AG10803 (cell line): ENCODE measurements at places on chromosomes 4 and X.

DNA sequence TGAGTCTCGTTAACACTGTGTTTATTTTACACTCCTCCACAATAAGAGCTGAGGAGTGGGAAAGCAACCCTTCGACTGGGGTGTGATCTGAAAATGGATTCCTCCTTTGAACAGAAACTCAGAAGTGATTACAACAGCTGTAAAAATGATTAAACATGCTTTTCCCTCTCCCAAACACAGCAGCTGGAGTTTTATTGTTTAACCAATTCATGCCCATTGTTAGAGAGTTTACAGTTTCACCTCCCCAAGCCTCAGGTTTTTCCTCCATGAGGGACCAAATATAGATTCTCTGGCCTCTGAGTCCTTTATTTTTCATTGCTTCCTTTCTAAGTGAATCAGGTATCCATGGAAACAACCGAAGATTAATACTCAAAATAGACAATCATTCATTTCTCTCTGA is 263.0 kb upstream of the TAPT1 start:
- no peak for DNase-seq

DNA sequence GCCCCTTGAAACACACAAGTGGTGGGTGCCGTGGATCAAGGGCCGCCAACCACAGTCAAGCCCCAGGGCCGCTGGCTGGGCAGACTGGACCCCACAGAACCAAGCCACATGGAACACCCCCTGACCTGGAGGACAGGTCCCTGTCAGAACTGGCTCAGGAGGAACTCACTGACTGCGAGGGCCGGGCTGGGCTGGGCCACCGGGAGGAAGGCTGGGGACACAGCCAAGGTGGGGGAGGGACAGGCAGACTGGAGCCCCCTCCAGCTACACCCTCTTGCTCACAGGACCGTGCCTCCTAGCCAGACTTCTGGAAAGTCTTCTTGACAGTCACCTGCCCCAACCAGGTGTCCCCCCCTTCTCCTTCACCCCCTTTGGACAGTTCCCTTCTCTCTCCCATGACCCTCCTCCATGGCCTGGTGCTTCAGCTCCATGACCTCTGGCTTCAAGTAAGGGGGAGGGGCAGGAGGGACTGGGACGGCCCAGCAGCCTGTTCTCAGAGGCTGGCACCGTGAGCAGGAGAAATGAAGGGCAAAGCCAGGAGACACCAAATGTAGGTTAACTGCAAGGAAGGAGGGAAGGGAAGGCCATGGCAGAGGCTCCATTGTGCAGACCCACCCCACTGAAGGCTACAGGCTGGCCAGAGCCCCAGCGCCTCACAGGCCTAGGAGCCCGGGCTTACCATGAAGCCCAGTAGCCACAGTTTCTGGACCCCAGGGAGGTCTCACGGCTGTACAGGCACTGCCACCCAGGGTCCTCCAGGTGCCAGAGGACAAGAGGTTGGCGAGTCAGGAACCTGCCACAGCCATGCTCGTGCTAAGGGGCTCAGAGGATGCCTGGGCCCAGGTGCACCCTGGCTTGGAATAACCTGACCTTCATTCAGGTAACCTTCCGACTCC is 22.6 kb upstream of the DUSP9 start:
- no peak for DNase-seq

DNA sequence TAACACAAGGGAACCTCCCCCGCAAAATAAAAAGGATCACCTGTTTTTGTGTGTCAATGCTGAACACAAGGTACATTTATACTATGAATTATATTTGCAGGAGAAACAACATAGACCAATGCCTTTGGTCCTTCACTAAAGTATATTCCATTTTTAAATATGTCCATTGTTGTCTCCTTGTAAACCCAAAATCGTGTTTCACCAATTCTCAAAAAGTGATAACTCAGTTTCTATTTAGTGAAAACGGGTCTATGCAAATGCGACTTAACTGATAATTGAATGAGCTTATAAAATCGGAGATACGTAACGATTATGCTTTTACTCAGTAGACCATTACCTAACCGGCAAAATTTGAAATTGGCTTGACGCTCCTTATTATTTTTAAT is 2.1 kb downstream of the BRWD3 start:
- DNase-seq = no peak

GRCh38 chr4:19304028-19304427 is 947.7 kb upstream of the SLIT2 start:
- DNase-seq = no peak

DNA sequence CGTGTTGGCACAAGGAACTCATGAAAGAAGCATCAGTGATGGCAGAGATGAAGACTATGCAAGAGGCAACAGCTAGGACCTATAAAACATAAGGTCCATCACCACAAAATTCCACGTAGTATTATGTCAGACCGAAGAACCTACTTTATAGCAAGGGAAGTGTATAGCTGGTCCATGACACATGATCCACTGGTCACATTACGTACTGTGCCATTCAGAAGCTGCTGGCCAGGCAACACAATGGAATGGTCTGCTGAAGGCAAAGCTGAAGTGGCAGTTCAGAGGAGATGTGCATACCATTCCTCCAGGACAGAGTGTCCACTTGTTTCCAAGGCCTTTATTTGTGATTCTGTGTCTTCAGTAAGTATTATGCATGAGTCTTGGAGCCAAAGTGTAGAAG is 215.5 kb upstream of the UGT8 start:
- no peak for DNase-seq

DNA sequence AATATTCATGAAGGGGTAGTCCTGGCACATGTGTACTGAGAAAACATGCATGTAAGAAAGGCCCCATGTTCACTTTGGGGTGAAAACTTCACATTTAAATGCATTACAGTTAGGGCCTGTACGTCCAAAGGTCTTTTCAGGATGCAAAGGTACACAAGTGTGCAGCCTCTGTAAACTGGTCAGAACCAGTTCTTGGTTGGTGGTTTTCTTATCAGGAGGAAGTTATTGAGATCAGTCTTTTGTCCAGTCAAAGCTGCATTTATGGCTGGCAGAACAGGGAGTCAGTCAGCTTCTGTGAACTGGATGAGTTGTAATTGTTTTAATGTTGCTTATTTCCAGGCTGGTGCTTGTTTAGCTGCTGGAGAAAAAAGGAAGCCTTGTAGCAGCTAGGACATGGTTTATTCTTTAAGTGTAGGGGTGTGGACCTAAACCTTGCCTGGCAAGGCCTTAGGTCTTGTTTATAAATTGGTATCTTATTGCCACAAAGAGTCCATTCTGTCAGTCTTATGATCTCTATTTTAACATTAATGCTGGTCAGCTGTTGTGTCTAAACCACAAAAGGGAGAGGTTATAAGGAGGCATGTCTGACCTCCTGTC is 1906.6 kb upstream of the TENM3 start:
- DNase-seq = no peak

- DNase-seq = no peak
Measured at GRCh38 chrX:134443020-134443419, 16.9 kb upstream of the HPRT1 start.

DNA sequence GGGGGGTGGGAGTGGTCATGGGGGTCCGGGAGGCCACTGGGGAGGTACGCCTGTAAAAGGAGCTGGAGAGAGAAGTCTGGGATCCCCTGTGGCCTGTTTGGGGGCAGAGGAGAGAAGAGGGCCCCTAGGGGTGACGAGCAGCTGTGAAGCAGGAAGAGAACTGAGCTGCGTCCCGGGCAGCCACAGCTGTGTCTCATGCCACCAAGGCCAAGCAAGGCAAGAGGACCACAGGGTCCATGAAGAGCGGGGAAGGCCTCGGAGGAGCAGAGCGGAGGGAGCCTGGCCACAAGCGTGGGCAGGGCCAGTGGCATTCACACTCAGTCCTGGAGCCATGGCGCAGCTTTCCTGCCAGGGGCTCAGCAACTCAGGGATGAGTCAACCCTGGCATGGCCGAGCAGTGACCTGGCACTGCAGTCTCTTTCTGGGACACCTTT is 13.6 kb upstream of the NAT8L start:
- no peak for DNase-seq
